Activated CD8-positive, alpha-beta memory T cell treated with anti-CD3 and anti-CD28 coated beads, Interleukin-2, amount 10 ng/mL, durations not matched to agents 7 days and 5 days (primary cell): ENCODE measurements at places on chromosomes 5 and 9. TPM values are rescaled to one million over a fixed set of nuclear protein-coding genes. Genes with fewer than 3 reads are reported as not detected.

GRCh38 chr5:125508225-125508624, 761.8 kb upstream of the ZNF608 start:
- no peaks in the 10 kb centered on the region for H3K27me3 ChIP-seq
- no peak for DNase-seq
- no peak overlapping the region for H3K4me3 ChIP-seq
- H3K4me1 ChIP-seq = no peaks in the 10 kb centered on the region
- H3K36me3 ChIP-seq = no peaks in the 10 kb centered on the region

DNA sequence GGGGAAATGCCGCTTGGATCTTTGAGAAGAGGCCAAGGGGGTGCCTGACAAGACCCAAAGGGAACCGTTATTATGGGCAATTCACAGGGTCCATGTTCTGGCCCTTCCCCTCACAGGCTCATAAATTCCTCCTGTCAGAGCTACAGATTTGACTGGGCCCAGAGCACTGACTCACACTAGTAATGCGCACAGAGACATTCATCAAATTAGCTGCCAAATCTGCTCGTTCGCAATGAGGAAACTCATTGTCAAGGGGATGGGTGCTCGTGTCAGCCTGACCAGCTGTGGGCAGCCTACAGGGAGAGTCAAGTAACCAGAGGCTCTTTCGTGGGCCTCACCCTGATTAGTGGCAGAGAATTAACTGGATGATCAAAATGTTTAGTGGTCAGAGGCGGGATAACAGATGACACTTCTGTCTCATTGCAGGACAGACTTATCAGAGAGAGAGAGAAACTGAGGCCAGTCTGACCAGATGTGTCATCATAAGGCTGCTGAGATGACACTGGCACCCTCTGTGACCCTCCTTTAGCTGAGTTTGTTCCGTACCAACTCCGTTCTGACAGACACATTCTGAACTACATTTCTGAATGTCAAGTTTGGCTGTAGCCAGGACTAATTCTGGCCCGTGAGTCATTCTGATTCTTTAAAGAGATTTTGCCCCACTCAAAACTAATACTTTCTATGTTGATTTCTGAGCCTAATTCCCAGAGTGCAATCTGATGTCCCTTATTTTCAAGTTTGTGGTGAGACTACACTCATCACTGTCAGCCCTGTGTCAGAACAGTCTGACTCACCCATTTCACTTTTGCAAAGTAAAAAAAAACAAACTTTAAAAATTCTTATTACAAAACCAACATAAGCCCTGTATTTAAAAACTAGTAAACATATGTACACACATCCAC, 377.1 kb downstream of the ACTL7B start:
- no peaks in the 10 kb centered on the region for H3K36me3 ChIP-seq
- no peaks in the 10 kb centered on the region for H3K4me1 ChIP-seq
- DNase-seq = no peak
- no peak overlapping the region for H3K4me3 ChIP-seq

The CCNO gene
- 0.26 TPM for total RNA-seq

The GABRP gene
- not detected for total RNA-seq

The LRRC26 gene
- total RNA-seq = not detected
